Putamen (tissue), 1 donor: ENCODE measurements at places on chromosomes 3 and 15.

DNA sequence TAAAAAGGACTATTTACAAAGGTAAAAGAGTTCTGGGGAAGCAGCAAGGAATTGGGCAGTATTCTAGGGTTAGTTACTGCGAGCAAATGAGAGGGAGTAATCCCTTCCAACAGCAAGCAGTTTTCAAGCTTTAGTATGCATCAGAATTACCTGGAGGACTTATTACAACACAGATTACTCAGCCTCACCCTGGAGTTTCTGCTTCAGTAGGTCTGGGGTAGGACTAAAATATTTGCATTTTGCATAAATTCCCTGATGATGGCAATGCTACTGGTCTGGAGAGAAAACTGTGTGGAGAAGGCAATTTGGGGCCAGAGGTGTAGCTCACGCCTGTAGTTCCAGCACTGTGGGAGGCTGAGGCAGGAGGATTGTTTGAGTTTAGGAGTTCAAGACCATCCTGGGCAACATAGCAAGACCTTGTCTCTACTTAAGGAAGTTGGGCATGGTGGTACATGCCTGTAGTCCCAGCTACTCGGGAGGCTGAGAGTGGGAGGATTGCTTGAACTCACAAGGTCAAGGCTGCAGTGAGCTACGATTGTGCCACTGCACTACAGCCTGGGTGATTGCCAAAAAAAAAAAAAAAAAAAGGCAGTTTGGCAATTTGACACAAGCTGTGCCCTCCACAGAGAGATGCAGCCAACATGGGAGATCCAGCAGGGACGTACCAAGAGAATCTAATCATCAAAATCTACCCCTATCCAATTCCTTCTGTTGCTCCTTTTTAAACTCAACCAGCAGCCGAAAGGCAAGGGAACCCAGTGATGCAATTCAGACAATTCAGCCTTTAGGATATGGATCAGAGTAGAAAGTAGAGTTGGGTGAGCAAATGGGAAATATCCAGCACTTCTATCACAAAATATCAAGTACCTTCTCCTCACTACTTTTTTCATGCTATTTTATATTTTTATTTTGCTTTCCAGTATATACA is 27.1 kb upstream of the AP4E1 start:
- no peak for DNase-seq

DNA sequence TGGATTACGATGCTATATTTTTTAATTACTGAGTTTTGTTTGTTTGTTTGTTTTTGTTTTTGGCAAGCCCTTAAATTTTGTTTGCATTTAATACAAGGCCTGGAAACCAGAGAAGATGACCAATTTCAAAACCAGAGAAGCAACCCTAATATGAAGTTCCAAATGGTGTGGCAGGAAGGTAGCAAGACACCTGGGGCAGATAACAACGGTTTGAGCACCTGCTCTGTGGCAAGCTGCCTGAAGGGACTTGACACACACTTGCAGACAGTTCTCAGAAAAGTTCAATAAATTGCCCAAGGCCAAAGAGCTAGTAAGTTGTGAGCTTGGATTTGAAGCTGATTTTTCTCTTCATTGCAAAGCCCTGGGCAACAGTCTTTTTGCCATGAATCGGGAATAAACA is 151.2 kb upstream of the UBE2E1 start:
- DNase-seq, result no peak

- no peak for DNase-seq
These were observed 251.4 kb downstream of the NR1D2 start for GRCh38 chr3:24196526-24196925.

- DNase-seq, result no peak
These were observed 11.0 kb upstream of the CTNNB1 start for GRCh38 chr3:41188306-41188705.

GRCh38 chr3:142944342-142944741 is 19.1 kb downstream of the PAQR9 start:
- no peak for DNase-seq

DNA sequence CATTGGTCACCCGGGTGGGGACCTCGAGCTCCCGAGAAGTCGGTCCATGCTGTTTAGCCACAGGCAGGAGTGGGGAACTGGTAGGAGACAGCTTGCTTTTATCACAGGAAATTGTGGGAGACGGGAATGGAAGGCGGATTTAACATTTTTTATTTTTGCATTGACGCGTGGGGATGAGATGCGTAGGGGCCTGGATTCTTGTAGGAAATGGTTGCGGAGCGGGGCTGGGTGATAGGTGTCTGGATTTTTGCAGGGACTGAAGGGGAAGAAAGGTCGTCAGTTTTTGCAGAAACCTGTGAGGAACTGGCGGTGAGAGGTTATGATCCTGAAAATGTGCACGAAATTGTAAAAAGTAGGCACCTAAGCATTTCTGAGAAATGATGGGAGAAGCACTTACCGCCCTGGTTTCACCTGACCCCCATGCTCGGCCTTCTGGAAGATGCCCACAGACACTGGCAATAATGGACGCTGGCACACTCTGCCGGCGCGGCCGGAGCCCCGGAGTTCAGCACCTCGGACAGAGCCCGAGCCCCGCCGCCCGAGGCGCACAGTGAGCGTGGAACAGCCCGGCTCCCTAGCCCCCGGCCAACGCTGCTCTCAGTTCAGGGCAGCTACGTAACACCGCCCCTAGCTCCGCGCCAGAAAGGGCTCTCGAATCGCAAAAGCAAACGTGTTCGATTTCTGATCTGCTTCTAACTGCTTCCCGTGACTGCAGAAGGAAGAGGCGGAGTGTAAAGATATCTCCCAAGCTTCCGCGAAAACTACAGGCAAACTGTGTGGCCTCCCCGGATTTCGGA is 928 bp downstream of the ANKRD34C start:
- DNase-seq, result peak; percentile 53

DNA sequence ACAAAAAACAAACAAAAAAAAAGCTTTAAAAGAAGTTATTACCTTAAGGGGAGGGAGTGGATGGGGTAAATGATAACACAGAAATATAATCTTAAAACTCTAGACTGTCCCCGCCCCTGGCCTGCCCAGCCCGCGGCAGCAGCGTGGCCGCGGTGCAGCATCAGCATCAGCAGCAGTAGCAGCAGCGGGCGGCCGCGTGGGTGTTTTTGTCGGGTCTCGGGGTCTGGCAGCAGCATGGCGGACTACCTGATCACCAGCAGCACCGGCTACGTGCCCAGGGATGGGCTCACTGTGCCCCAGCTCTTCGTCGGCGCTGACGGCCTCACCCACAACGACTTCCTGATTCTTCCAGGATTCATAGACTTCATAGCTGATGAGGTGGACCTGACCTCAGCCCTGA is 80.0 kb upstream of the ANKRD28 start:
- DNase-seq, result no peak

DNA sequence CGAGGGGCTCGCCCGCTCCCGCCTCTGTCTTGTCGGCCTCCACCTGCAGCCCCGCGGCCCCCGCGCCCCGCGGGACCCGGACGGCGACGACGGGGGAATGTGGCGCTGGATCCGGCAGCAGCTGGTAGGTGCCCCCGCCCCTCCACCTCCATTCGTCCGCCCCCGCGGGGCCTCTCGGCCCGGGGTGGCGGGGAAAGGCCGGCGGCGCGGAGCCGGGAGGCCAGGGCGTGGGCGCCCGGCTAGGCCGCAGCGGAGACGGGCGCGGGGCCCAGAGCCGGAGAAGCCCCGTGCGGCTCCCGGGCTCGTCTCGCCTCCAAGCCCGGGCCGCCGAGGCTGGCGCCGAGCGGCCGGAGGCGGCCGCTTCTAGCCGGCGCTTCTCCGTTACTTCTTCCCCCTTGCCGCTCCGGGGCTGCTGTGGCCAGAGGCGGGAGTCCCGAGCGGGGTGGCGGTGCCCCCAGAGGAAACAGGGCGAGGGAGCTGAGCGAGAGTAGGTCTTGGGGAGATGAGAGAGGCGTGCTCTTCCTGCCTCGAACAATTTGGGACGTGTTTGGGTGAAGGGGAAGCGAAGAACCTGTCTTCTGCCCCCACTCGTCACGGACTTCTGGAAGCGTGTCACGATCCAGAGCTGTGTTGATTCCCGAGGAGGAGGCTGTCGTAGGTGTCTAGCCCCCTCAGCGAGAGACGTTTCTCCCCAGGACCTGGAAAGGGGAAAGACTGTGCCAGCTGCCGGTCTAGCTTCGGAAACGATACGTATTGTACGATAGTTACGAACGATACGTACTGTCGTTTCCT is 555 bp downstream of the ATP11B start:
- DNase-seq, result peak; percentile 55

GRCh38 chr3:11438646-11439045 is 166.4 kb downstream of the ATG7 start:
- no peak for DNase-seq

DNA sequence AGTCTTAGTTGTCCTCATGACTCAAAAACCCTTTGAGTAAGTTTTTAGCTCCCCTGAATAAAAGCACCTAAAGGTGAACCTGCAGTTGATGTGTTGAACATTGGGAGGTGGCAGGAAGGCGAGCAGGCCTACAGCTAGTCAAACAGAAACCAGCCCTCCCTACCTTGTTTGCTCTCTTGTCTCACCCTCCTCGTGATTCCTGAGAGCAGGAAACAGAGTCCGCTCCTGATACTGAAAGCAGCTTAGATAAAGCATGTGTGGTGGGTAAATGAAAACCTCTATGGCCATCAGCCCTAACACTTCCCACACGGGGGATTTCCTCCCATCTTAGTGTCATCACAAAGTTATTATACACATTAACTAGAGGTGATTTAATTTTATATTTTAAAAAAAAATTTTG is 21.8 kb upstream of the CLDN18 start:
- DNase-seq, result no peak

GRCh38 chr3:99865321-99865720 is 47.7 kb downstream of the CMSS1 start:
- no peak for DNase-seq

- DNase-seq, result no peak
These were observed 41.8 kb downstream of the GOLGB1 start for GRCh38 chr3:121707531-121708273.

DNA sequence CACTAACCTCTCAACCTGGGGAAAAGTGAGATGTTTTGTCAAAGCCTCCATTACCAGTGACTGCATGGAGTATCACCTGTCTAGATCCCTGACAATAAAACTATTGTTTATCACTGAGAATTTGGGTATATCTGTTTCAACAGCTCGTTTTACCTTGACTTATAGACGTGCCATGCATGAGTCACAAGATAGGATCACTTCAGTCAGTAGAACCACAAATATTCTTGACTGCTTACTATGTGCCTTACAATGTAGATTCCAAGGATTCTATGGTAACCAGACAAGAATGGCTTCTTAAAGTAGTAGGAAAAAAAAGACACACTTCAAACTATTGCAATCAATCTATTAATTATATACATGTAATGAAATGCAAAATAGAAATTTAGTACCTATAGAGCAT is 55.7 kb upstream of the GRM7 start:
- no peak for DNase-seq

- no peak for DNase-seq
These were observed 76.4 kb upstream of the SEMA6D start for GRCh38 chr15:47640901-47641300.

GRCh38 chr15:49436751-49437150 is 13.7 kb downstream of the FGF7 start:
- no peak for DNase-seq

GRCh38 chr3:124570232-124570631 is 160.0 kb upstream of the UMPS start:
- no peak for DNase-seq

DNA sequence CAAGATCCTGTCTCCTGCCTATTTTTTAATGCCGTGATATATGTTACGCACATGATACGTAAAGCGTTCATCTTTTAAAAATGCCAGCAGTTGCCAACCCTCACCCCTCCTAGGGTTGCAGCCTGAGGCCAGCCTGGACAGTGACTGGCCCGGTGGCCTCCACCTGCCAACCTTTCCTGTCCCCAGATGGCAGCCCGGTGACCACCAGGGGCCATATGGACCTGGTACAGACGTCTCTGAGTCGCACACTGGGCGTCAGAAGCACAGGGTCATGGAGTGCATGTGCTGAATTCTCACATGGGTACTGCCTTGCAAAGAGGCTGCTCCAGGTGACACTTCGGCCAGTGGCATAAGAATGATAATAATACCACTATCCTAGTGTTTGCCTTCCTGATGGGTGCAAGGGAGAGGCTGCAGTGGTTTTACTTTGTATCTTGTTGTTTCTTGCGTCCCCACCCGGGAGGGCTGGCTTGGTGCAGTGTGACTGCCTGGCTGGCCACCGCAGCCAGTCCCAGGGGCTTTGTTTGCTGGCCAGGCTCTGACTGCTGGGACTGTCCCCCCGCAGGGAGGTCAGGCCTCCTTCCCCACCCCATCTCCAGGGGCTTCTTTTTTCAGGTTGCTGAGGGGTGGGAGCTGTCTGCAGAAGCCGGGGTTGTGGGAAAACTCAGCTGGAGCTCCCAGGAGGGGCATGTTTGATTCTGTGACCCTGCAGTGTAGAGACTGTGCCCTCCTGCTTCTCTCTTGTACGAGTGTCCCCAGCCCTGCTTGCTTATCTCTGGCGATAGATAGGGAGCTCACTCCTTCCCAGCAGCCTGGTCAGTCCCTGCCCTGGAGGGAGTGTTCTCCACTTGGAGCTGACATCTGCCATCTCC is 16.9 kb downstream of the FBLN2 start:
- DNase-seq, result no peak

DNA sequence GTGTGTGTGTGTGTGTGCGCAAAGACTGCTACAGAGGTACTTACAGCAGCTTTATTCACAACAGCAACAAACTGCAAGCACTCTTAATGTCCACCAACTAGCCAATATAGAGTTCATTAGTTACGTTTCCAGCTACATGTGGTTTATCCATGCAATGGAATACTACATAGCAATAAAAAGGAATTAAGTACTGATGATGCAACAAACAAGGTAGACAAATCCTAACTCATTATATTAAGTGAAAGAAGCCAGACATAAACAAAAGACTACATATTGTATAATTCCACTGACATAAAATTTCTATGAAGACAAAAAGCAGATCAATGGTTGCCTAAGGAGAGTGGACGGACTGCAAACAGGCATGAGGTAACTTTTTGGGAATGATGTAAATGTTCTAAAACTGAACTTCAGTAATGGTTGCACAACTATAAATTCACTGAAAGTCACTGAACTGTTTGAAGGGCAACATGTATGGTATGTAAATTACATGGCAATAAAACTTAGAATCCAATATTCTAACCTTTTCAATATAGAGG is 433.7 kb downstream of the SHQ1 start:
- DNase-seq, result no peak

GRCh38 chr3:4138786-4139431 is 164.3 kb upstream of the SETMAR start:
- DNase-seq, result no peak

- DNase-seq, result peak; percentile 32
These were observed 1.6 kb downstream of the SERP1 start for GRCh38 chr3:150544726-150545125.

DNA sequence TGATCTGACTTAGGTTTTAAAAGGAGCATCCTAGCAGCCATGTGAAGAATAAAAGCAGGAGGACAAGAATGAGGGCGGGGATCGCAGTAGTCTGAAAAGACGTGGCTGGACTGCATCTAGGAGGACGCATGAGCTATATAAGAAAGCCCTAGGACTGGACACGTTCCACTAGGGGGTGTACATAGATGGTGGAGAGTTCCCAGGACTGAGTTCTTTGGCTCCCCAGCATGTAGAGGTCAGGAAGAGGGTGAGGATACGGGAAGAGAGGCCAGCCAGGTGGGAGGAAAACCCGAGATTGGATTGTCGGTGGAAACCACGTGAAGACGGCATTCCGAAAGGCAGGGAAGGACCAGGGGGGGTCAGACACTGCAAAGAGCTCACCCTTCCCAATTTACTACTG is 64.2 kb upstream of the CFAP161 start:
- DNase-seq, result no peak

GRCh38 chr3:188868803-188869202 is 303.0 kb upstream of the TPRG1 start:
- no peak for DNase-seq

GRCh38 chr3:19749448-19750017 is 184.5 kb downstream of the EFHB start:
- no peak for DNase-seq
